NCI-H226 (cell line): ENCODE measurements at places on chromosomes 2 and 18.

DNA sequence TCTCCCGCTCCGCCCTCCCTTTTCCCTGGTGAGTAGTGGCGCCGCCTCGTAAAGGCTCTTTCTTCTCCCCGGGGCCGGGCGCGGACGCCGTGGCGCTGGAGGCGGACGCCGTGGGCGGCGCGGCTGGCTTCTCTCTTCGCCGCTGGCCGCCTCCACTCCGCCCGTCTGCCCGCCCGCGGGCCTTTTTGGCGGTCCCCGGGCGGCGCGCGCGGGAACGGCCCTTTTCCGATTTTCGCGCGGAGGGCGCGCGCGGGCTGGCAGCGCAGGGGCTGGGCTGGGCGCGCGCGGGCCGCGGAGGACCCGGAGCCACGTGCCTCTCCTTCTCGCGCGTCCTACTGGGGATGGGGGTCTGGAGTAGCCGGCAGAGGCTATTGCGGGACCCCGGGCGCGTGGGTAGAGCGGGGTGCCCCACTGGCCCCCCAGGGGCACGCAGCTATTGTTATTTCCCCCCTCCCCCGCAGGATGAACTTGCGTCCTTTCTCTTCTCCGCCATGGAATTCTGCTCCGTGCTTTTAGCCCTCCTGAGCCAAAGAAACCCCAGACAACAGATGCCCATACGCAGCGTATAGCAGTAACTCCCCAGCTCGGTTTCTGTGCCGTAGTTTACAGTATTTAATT is 472 bp downstream of the SLC20A1 start:
- no peak for DNase-seq

DNA sequence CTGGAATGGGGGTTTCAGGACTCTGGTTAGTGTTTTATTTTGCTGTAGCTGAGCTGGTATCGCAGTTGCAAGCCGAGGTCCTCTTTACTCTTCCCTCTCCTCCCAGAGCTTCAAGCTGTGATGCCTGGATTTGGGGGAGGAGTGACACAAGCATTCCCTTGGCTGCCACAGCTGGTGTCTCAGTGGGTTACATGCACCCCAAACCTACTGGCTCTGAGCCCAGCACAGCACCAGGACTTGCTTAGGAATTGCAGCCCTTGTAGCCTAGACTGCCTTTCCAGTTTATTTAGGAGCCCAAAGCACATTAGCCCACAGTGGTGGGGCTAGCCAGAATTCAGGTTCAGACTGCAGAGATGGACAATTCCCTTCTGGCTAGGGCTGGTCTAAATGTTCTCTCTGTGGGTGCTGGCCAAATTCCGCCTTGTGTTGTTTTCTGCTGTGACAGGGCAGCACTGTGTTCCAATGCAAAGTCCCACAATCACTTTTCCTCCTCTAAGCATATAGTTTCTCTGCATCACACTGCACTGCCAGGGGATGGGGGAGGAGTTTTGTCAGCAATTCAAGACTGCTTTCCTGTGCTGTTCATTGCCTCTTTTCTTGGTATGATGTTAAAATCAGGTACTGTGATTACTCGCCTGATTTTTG is 122.8 kb downstream of the SLC4A10 start:
- DNase-seq: no peak

DNA sequence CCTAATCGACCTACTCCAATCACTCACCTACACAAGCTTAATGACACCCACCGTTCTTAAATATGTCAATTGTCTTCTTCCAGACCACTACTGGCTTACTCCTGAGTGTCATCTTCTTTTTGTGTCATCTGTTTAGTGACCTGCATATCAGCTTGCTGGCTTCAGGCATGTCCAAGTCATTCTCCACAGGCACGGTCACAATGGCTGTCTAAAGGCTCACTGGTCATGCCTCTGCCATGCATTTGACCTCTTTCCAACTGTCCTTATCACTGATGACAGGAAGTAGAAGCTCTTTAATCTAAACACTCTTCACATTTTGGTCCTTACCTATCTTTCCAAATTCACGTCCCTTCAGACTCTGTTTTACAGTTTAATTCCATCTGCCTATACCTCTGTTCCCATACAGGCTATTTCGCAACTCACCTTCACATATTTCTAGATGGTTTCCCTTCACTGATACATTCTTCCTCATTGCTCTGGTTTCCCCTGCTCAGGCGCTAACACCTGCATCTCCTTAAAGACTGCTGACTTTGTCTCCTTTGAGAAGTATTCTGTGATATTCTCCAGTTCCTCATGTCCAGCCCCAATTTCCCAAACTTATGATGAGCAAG is 217.5 kb downstream of the TRIB2 start:
- no peak for DNase-seq

- no peak for DNase-seq
These were observed 212.8 kb upstream of the BOD1L2 start for GRCh38 chr18:56934131-56934530.

- DNase-seq: no peak
These were observed 541.8 kb downstream of the SOX11 start for GRCh38 chr2:6233993-6234392.

GRCh38 chr2:85695121-85695520 is 963 bp downstream of the GNLY start:
- DNase-seq: no peak

GRCh38 chr2:239151201-239152131 is 249.4 kb downstream of the HDAC4 start:
- no peak for DNase-seq

DNA sequence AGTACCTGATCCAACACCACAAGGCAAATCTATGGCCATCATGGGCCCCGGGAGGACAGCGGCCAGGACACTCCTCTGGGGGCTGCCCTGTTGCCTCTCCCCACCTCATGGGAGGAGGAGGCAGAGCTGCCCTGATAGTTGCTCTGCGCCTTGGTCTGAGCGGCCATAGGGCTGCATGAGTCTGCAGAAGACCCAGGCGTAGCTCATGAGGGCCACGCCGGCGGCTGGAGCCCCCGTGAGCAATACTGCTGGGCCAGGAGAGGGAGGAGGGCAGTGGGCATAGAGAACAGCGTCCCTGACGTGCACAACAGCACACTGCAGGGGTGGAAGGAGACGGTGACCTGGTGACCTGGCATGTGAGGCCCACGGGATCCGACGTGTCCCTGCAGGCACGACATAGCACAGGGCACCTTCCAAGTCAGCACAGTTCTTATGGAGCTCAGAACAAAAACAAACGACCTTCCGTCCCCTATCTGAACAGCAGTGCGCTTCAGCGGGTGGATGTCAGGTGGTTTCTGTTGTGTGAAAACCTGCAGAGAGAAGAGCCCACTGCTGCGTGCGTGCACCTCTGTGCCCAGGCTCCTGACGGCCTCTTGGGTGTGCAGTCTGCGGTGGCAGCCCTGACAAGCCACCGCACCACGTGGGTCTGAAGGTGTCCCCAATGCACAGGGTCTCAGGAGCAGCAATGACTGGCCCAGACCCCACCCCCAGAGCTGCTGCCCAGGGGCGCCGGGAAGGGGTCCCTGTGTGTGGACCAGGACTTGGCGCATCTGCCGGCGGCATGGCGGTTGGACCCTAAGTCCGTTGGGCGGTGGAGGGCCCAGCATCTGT is 13.0 kb downstream of the STK25 start:
- DNase-seq: no peak

DNA sequence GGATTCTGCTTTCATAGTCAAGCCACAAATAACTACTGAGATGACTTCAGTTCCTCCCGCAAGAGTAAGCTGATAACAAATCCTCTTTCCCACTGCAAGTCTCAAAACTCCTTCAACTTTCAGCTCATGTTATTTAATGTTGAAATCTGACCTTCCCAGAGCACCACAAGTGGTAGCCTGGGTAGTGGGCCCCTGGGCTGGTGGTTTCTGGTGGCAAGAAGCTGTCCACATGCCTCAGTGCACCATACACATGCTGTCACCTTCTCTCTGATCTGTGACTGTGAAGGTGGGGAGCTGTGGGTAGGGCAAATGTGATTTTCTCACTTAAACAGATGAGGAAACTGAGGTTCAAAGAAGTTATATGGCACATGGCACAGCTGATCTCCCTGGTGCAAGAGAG is 246.1 kb upstream of the EPAS1 start:
- no peak for DNase-seq

DNA sequence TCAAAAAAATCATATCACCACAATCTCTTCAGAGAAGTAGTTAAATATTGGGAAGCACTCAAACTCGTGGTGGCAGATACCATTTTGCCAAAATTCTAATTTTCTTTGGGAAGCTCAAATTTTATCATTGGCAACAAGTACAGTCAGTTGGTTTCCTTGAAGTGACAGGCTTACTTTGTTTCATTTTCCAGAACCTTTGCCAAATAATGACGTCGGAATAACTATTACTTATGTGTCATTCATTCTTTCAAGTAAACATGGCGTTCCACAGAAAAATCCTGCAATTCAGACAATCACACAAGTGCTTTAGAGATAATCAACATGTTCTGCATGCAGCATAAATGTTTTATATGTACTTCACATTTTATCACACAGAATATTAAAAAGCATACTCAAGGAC is 5.4 kb downstream of the TTLL4 start:
- DNase-seq: no peak

- no peak for DNase-seq
These were observed 65.7 kb upstream of the CNGA3 start for GRCh38 chr2:98280376-98281102.

- DNase-seq: no peak
These were observed 3.4 kb downstream of the OTX1 start for GRCh38 chr2:63053889-63054602.

- no peak for DNase-seq
These were observed 433.7 kb upstream of the TRIB2 start for GRCh38 chr2:12282780-12283695.

DNA sequence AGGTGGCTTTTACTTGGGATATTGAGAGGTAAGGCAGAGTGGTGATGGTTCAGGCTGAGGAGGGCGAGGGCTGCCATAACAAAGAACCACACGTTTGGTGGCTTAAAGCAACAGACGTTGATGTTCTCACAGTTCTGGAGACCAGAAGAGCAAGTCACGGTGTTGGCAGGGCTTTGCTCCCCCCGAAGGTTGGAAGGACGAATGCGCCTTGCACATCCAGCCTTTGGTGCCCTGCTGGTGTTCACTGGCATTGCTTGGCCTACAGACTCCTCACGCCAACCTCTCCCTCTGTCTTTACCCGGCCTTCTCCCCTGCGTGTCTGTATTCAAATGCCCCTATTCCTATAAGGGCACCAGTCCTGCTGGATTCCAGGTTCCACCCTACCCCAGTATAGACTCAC is 125.4 kb downstream of the TPO start:
- DNase-seq: peak; percentile 19

DNA sequence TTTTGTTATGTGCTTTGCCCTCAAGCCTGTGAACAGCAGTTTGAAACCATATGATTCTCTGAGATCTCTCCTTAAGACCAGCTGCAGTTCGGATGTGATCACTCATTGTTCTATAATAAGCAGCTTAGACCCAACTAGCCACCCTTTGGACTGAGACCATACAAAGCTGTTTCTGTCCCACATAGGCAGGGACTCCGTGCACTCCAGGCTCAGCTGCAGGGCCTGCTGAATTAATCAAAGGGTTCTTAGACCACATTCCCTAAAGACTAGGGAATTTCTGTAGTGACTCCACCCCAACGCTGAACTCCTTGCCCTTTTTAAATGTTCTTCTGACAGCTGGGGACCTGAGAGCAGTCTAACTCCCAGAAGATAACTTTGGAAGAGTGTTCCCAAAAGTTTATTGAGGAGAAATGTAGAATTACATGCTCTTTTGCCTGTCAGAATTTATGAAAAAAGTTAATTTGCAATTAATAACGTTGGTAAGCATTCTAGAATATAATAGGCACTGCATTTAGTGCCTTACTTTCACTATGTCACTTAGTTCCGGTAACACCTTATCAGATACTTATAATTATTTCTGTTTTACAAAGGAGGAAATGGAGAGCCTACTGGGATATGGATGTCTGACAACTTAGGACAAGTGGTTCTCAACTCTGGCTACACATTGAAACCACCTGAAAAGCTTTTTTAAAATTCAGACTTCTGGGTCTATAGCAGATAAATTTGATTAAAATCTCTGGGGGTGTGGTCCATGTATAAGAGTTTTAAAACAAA is 42.3 kb downstream of the GULP1 start:
- no peak for DNase-seq
